ENCODE measurements at places on chromosomes 12 and 14. TPM values are rescaled to one million over a fixed set of nuclear protein-coding genes. Genes with fewer than 3 reads are reported as not detected.

The GUCY2C gene
- total RNA-seq = not detected

The FOXG1 gene
- total RNA-seq = not detected

The ACSM4 gene
- not detected for total RNA-seq

The PLEKHG7 gene
- total RNA-seq = not detected

The TAS2R8 gene
- total RNA-seq = not detected

The SRGAP1 gene
- 6.0 TPM for total RNA-seq

The TMEM119 gene
- 0.05 TPM for total RNA-seq

The WNT1 gene
- not detected for total RNA-seq

The SRRM4 gene
- not detected for total RNA-seq

The KRT6C gene
- 261 TPM for total RNA-seq
